ENCODE measurements at places on chromosomes 2 and 18. TPM values are rescaled to one million over a fixed set of nuclear protein-coding genes. Genes with fewer than 3 reads are reported as not detected.

Gene TMEM169
- total RNA-seq, result 0.51 TPM

Gene ITGB1BP1
- total RNA-seq, result 37.6 TPM

Gene TLX2
- total RNA-seq, result not detected

Gene FZD7
- total RNA-seq, result 1.8 TPM

DNA sequence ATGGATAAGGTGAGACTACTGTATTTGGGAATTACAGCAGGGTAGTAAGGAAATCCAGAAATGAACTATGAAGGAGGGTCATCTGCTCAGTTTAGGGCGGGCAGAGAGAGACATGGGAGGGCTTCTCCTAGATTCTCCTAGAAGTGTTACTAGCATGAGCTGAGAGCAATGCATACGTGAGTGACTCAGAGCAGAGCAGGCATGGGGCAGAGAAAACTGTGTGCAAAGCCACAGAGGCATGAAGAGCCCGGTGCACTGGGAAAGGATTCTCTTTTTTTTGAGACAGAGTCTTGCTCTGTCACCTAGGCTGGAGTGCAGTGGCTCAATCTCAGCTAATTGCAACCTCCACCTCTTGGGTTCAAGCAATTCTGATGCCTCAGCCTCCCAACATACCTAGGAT is 116.2 kb downstream of the SOCS6 start:
- DNase-seq, result peak; percentile 28

- DNase-seq, result no peak
Measured at GRCh38 chr2:16728351-16729136, 62.9 kb upstream of the CYRIA start.

DNA sequence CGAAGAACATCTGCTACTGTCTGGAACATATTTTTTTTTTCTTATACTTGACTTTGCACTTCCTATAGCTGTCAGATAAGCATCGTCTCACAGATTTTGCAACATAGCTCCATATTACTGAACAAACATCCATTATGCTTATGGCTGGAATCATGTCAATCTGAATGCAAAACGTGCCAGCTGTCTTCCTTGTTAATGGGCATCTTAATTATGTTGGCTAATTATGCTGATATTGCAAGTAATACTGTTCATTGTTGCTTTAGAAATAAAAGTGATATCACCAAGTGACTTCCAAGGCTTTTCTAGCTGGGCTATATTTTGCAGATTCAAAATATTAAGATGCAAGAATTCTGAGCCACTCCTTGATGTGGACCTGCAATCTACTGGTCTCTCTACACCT is 176.8 kb downstream of the ARL4C start:
- DNase-seq, result no peak

DNA sequence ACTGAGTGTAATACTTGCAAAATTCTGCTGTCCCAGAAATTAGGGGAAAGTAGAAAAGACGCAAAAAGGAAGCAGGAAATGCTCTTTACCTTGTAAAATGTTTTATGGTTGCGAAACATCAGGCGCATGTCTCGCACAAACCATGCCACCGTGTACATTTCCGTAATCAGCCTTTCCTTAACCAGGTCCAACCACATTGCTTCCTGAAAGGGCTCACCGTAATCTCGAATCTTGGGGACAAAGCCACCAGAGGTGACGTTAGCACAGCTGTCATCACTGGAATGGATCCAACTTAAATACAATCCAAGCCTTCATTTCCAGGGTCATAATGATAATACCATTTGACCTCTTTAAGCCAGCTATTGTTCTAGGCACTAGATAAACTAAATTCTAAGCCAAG is 49.3 kb downstream of the SP110 start:
- no peak for DNase-seq

GRCh38 chr18:37535968-37536367 is 29.6 kb downstream of the CELF4 start:
- DNase-seq, result no peak

DNA sequence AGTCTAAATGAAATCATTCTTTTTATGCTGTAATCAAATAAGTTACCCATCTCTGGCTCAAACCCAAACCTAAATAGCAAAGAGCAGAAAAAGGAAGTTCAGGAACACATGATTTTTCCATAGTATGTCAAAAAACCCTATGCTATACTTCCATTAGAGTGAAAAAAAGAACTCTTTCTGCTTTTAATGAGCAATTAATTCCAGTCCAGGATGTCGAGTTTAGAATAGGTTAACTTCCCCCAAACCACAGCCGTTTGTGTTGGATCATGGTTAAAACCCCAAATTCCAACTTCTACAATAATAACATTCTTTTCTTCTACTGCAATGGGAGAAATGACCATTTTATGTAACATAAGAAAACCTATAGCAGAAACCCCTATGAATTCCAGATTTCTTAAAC is 171.1 kb upstream of the NRP2 start:
- DNase-seq, result no peak

DNA sequence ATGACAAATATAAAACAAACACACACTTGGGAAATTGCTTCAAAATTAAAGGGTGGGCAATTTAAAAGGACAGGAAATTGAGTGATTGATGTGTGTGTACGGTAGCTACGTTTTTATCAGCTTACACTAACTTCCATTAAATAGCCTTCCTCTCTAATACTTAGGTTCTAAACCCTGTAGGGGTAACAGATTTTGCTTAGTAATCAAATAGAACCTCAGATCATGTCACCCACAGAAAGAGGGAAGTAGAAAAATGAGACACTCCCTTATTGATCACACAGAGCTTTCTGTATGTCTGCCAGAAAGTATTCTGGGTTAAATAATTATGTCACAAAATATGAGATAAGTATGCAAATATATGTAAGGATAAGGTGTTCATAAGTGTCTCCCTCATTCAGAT is 93.3 kb downstream of the ICA1L start:
- DNase-seq, result no peak

DNA sequence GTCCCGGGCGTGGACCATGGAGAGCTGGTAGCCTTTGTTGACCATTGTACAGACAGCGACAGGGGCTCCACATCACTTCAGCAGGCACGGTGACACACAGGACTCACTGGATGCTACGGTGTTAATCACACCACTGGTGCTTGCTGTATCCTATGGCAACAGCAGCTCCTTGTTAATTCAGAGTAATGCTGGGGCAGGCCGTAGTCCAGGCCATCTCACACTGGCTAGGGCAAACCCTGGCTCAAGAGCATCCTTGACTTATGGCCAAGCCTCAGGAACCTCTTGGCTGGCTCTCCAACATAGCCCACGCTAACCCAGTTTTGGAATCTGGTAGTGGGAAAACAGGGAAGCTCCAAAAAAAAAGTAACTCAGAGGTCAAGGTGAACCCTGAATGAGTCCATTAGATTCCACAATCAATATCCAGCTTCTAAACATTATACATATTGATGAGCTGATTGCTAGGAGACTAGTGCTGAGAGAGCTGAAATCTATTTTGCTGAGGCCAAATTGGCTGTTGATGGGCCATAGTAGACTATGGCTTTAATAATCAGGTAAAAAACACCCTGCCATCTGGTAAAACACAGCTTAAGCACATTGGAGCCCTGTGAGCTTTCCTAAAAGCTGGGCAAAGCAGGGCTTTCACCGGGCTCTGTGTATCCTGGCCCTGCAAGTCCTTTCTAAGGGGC is 253.6 kb downstream of the PRKCE start:
- no peak for DNase-seq

Data from bronchial epithelial cell (primary cell).